ELF-1 (cell line): ENCODE measurements at places on chromosomes 2 and 18.

DNA sequence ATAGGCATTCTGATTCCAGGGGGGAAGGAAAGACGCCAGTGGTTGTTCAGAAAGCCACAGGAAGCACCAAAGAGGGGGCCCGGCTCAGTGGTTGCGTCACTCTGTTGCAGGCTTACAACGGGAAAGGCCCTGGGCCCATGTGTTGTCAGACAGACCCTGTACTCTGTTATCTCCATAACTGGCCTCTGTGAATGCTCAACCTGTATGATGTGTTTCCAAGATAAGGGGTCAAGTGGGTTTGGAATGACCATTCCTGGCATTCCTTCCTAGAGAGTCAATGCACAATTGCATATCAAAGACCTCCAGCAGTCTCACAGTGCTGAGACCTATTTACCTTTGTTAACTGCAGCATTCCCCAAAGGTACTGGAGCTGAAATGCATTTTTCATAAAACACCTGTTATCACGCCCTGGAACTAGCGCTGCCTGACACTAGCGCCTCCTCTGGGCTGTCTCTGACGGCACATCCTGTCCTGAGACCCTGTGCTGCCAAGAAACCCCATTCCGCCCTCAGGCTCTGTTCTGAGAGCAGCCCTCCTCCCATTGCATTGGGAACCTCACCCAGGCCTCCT, 13.2 kb upstream of the LRRFIP1 start:
- DNase-seq: peak; percentile 97

DNA sequence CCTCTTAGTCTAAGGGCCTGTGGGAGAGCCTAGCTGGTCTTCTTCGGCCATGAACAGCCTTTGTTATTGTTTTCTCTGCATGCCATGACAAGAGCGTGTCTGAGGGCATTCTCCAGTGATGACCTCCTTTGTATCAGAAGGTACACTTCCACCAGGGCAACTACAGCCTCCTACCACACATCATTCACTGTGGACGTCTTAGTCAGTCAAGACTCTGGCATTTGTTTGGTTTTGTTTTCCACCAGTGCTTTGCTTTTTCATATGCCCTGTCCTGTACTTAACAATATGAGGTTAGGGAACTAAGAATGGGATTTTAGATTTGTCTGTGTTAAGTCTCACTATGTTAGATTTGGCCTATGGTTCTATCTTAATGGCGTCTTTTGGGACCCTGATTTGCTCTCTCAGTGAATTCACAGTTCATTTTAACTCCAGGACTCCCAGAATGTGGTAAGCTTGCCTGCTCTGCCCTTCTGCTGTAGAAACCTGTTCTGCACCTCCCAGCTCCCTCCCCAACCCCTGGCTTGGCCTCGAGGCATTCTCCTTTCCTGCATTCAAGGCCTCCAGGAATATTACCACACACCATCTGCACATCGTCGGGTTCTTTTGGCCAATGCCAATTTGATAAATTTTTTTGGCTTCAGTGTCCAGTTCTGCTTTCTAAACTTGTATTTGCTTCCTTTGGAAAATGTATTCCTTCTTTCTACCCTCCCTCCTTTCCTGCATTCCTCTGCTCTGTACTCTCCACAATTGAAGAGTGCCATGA, 42.8 kb upstream of the IL1R1 start:
- DNase-seq: peak; percentile 50

GRCh38 chr2:71462641-71463341, 9.4 kb downstream of the DYSF start:
- no peak for DNase-seq

DNA sequence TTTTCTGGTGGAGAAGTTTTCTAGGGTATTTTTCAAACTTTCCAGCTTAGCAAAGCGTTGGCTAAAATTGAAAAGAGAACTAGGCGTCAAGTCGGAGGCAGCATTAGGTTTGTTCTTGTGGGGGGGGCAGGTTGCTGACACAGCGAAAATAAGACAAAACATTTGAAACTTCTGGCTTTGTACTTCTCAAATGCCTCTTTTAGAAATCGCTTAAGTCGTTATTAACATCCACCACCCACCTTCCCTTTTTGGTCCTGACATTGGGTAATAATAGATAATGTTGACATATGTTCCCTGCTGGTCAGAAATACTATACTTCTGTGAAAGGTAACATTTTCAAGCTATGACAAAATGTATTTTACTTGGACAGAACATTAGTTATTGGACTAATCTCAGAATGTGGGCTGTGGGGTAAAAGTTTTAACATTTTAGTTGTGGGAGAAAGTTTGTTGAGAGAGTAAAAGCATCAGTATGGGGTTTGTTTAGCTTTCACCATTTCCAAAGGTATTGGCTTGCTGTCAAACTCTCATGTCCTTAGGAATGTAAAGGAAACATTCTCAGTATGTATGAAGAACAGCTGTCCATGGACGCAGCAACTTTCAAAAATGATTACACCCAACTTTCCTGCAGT, 88.1 kb upstream of the ZEB2 start:
- no peak for DNase-seq

GRCh38 chr2:106010818-106011355, 183.2 kb downstream of the UXS1 start:
- DNase-seq: no peak

- no peak for DNase-seq
Observed at GRCh38 chr2:189016311-189016861, 42.2 kb downstream of the COL3A1 start.

DNA sequence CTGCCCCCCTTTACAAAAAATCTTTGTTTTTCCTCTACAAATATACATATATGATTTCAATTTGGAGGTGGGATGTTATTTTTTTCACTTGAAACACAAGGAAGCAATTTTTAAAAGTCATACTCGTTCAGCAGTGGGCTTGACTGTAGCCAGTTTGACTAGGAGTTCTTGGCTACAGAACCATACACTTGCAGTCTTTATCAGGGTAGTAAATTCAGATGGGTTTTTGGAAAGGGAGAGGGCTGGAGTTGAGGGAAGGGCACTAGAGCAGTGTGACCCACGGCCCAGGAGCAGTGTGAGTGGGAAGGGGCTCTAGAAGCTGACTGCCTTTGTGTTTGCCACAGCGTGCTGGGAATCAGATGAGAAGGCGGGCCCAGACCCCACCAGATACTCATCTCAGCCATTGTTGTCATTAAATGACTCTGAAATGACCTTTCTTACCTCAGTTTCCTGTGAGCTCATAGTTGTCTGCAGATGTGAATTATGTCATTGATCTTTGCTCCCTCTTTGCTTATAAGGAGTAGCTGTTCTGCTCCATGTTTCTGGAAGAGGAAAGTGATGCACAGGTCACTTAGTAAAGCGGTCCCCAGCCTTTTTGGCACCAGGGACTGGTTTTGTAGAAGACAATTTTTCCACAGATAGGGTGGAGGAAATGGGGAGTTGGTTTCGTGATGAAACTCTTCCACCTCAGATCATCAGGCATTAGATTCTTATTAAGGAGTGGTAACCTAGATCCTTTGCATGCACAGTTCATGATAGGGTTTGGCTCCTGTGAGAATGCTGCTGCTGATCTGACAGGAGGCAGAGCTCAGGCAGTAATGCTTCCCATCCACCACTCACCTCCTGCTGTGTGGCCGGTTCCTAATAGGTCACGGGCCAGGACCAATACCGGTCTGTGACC, 116.8 kb downstream of the SPTBN1 start:
- peak; percentile 31 for DNase-seq

DNA sequence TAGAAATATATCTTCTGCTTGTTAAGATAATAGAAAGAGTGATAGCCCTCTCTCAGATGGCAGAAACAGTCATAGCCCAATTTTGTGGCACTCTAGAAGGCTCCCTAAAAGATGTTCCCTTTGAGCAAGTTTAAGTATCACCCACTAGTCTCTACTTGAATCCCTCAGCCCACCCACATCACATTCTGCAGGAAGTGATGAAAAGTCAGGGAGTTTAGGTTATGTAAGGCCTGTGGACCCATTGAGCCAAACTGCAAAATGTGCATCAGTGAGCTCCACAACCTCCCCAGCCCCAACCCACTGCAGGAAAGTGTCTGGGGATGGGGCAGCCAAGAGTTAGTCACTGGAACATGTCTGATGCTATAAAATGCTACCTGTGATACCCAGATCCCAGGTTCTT, 25.6 kb downstream of the ANKRD44 start:
- DNase-seq: no peak
